Natural killer cell (primary cell): ENCODE measurements at places on chromosomes 1 and 21.

- no peak for DNase-seq
Measured at GRCh38 chr1:116164604-116165368, 53.6 kb downstream of the MAB21L3 start.

GRCh38 chr1:154006136-154006535 lies 15.6 kb downstream of the RPS27 start:
- DNase-seq: no peak

DNA sequence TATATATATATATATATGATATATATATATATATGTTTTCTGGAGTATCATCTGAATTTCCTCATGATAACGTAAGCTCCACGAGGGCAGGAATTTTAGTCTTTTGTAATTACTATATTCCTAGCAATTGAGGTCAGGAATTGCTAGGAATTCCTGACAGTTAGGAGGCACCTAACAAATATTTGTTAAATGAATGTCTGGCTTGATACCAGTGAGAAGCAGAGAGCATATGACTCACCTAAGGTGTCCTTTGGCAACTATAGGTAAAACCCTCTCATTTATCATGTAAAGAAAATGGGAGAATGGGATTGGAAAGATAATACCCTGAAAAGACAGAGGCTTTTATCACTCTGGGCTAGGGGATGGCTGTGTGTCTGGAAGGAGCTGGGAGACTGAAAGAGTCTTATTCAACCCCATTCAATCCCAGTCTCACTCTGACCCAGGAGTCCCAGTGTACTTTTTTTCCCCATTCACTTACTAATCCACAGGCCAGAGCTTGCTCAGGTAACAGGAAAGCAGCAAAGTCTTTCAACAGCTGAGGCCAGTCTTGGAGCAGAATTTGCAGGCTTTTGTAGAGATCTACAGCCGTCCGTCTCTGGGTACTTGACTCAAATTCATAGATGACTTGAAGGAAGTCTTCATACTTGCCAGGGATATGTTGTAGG lies 71.2 kb downstream of the DAP3 start:
- no peak for DNase-seq

- peak; percentile 86 for DNase-seq
Measured at GRCh38 chr1:44594871-44595735, 79.2 kb downstream of the TMEM53 start.

GRCh38 chr1:232047473-232047872 lies 420.9 kb downstream of the DISC1 start:
- DNase-seq: no peak

GRCh38 chr1:39098546-39099250 lies 72.5 kb downstream of the NDUFS5 start:
- peak; percentile 87 for DNase-seq

DNA sequence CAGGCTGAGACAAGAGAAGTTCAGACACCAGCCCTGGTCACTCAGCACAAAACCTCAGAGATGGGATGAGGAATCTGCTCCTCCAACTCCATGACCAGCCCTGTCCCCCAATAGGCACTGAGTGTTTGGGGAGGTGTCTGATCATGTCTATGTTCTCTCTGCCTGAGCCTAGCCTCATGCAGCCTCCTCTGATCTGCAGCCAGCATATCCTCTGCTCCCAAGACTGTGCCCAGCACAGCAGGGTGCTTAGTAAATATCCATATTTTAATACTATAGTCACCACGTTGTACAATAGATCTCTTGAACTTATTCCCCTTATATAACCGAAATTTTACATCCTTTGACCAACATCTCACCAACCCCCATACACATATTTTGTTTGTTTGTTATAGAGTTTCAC lies 202.9 kb downstream of the MATN1 start:
- no peak for DNase-seq

GRCh38 chr1:29865051-29865450 lies 628.7 kb downstream of the PTPRU start:
- DNase-seq: no peak

GRCh38 chr1:223390618-223391017 lies 2.6 kb upstream of the CCDC185 start:
- no peak for DNase-seq
